ENCODE measurements at places on chromosomes 11 and 22.

- DNase-seq: peak; percentile 57
Observed at GRCh38 chr11:119741369-119742262, 12.6 kb upstream of the NECTIN1 start.

GRCh38 chr11:34275486-34275885 is 82.3 kb downstream of the ABTB2 start:
- DNase-seq: no peak

- no peak for DNase-seq
Observed at GRCh38 chr22:37571258-37571991, 8.5 kb downstream of the LGALS2 start.

DNA sequence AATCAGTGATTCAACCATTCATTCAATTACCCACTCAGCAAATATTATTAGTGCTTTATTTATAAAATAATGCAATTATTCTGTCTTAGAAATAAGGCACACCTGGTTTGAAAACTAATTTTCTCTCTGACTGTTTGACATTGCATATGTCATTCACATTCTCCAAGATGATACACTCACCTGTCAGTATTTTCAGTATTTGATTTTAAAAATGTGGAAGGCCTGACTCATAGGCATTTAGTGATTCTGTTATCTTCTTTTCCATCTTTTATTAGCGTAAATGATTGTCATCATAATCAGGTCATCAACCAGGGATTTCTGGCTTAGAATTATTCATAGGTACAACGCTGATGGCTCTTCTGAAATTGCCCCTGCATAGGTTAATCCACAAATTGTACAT is 480.9 kb downstream of the CNTN5 start:
- no peak for DNase-seq

GRCh38 chr11:108743851-108744250 is 79.0 kb downstream of the DDX10 start:
- no peak for DNase-seq
